ENCODE measurements at places on chromosomes 5 and 9.

GRCh38 chr9:100623969-100624368, 46.1 kb downstream of the CAVIN4 start:
- no peak for DNase-seq

- DNase-seq, result no peak
Observed at GRCh38 chr5:78416677-78417425, 56.4 kb downstream of the SCAMP1 start.

DNA sequence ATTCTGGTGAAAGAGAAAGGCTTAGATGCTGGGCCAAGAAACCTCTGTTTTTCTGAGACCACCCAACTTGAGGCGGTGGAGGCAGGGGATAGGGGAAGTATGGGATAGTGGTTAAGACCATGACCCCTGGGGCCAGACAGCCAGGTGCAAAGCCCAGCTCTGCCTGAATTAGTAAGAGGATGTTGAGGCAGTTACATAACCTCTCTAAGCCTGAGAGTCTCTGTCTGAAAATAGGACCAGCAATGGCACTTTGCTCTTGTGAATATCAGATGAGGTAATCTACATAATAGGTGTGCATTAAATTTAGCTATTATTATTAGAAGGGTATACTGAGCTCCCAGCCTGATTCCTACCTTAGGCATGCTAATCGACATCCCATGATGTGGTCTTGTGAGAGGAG, 68.2 kb downstream of the DOCK2 start:
- no peak for DNase-seq

DNA sequence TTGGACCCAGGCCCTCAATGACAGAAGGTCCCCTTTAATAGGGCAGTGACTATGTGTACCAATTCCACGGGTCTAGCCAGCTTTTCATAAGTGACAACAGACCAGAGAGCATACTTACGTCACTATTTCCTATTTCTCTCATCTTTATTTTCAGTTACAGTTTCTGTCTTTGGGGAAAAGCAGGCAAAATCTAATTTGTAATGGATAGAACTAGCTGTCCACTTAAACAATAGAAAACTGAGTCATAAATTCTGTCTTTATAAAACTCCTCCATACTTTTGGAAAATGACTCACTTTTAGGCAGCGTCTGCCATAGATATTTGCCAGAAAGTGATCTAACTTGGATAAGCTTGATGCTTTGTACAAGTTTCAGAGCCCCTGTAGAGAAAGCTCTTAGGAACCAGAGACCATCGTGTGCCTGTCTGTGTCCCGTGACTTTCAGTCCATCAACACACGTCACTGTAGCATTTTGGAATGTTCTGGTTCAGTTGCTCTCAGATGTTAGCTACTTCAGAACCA, 101.9 kb downstream of the F2RL2 start:
- DNase-seq, result peak; percentile 31

DNA sequence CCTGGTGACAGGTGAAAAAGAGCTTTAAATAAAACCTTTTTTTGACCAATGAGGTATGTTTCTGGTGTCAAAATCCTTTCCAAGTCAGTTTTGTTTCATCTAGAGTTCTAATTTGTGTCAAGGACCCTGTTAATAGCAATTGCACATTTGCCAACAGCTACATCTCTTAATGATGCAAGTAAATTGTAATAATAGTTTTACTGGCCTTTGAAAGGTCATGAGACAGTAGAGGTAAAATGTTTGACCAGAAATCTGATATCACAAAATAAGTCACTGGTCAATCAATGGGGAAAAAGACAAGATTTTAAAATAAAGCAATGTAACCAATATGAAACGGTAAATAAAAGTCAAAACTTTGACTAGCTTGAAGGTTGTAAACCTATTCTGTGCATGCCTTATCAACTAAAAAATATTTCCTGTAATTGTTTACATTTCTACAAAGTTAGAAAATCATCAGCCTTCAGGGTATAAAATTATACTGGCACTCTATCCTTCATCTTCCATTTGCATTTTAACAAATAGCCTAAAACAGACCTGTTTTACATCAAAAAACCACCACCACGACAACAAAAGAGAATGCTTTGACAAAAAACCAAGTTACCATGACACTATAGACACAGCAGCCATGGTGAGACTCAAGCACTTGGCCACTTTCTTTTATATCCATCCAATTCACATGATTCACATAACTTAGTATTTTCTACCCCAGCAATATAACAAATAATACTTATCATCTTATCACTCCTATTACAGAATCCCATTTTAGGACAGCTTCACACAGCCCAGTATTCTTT, 3.0 kb downstream of the NADK2 start:
- DNase-seq, result no peak

DNA sequence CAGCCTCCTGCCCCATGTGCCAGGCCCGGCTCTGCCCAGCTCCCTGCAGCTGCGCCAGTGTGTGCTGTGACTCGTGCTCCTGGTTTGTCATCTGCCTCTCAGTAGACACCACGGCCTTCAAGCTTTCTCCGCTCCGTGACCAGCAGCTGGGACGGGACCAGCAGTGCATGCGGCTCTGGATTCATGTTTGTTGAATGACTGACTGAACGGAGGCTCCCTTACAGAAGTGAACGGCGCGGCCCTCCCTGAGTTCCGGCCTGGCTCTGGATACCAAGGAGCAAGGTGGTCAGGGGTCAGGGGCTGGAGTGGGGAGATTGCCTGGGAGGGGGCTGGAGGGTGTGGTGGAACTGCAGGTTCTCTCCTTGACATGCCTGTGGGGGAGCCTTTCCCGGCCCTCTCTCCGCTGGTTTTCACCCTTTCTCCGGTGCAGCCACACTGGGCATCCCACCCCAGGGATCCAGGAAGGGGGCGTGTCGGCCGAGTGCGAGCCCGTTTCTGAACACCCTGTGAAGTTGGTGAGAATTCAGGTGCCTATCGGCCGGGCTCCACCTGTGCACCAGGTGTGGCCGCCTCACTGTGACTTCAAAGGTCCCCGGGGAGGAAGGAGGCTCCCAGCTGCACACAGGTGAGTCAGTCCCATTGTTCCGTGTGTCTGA, 11.1 kb upstream of the CEP72 start:
- no peak for DNase-seq

- DNase-seq, result no peak
Observed at GRCh38 chr9:98067184-98067583, 10.7 kb downstream of the NANS start.

- no peak for DNase-seq
Observed at GRCh38 chr9:111599955-111600343, 502 bp upstream of the PTGR1 start.

GRCh38 chr9:37464426-37465248, 613 bp downstream of the ZBTB5 start:
- DNase-seq, result peak; percentile 84

- DNase-seq, result no peak
Observed at GRCh38 chr9:79644601-79645000, 72.8 kb downstream of the TLE4 start.

All from GM03348 (cell line).